ENCODE measurements at places on chromosomes 1 and 21. TPM values are rescaled to one million over a fixed set of nuclear protein-coding genes. Genes with fewer than 3 reads are reported as not detected.
A peak's percentile ranks its signal among the peaks of the same experiment; 100 is the strongest.

GRCh38 chr1:99673315-99673714 lies 27.4 kb downstream of the PALMD start:
- H3K4me1 ChIP-seq: no peaks in the 10 kb centered on the region
- no peaks in the 10 kb centered on the region for H3K36me3 ChIP-seq
- H3K27ac ChIP-seq: no peak overlapping the region
- DNase-seq: no peak

B3GALT2 gene
- total RNA-seq: not detected

ARHGEF19 gene
- total RNA-seq: 6.1 TPM

GRCh38 chr1:34053660-34054059 lies 111.4 kb downstream of the CSMD2 start:
- peaks cover 13% of the 10 kb centered on the region for H3K27me3 ChIP-seq
- DNase-seq: no peak
- H3K27ac ChIP-seq: no peak overlapping the region
- no peaks in the 10 kb centered on the region for H3K36me3 ChIP-seq
- H3K4me1 ChIP-seq: peaks cover 7% of the 10 kb centered on the region
- no peak overlapping the region for H3K4me3 ChIP-seq

- H3K4me1 ChIP-seq: no peaks in the 10 kb centered on the region
- H3K27me3 ChIP-seq: no peaks in the 10 kb centered on the region
- DNase-seq: no peak
- no peak overlapping the region for H3K4me3 ChIP-seq
These were observed 94.7 kb downstream of the LIPI start for GRCh38 chr21:14116080-14116481.

DNA sequence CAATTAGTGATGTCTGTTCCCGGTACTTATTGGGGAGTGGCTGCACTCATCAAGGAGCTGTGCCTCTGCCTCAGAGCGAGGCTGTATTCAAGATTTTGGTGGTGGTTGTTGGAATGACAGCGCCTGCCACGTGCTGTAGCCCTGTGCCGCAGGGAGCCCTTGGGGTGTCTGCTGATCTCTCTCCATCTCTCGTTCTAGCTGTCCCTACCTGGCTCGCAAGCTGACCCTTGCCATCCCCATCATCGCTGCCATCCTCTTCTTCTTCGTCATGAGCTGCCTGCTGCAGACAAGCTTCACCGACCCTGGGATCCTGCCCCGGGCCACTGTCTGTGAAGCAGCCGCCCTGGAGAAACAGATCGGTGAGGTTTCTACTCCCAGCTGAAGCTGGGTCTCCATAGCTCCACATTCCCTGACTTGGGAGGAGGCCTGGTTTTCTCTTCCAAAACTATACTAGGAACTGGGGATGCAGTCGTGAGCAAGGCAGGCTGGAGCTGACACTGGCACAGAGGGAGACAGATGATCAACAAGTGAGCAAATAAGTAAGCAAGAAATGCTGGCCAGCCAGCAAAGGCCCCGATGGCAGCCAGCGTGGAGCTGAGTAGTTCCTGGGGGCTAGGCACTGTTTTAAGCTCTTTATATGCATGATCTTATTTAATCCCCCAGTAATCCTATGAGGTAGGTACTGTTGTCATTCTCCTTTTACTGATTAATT lies 5.9 kb downstream of the ZDHHC18 start:
- no peak for DNase-seq
- peaks cover 16% of the 10 kb centered on the region for H3K36me3 ChIP-seq
- peaks cover 22% of the 10 kb centered on the region for H3K4me1 ChIP-seq
- H3K4me3 ChIP-seq: no peak overlapping the region
- no peaks in the 10 kb centered on the region for H3K27me3 ChIP-seq

DNA sequence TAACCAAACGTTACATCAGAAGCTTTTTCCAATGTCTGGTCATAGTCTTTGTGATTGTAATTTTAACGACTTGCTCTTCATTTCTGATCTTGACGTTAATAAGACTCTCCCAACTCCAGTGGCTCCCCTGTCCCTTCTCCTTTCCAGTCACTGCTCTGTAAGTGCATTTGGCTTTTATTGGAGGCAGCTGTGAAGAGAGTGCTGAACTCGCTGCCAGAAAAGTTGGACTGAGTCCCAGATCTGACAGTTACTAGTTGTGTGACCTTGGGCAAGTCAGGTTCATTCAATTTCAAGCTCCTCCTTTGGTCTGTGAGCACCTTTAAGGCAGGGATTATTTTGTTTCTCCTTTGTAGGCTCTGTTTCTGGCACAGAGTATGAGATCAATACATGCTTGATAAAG lies 109.6 kb upstream of the TSPAN2 start:
- no peaks in the 10 kb centered on the region for H3K36me3 ChIP-seq
- H3K4me1 ChIP-seq: no peaks in the 10 kb centered on the region
- H3K27me3 ChIP-seq: no peaks in the 10 kb centered on the region
- H3K4me3 ChIP-seq: no peak overlapping the region

S100B gene
- total RNA-seq: 18.4 TPM

- H3K4me3 ChIP-seq: peak overlapping the region; percentile 58
- peaks cover 85% of the 10 kb centered on the region for H3K4me1 ChIP-seq
- H3K36me3 ChIP-seq: no peaks in the 10 kb centered on the region
These were observed 2.8 kb upstream of the LIX1L start for GRCh38 chr1:145960468-145961108.

GRCh38 chr1:207186503-207186902 lies 82.5 kb downstream of the C4BPA start:
- no peak overlapping the region for H3K4me3 ChIP-seq
- H3K27me3 ChIP-seq: no peaks in the 10 kb centered on the region
- H3K27ac ChIP-seq: no peak overlapping the region
- H3K4me1 ChIP-seq: no peaks in the 10 kb centered on the region

DNA sequence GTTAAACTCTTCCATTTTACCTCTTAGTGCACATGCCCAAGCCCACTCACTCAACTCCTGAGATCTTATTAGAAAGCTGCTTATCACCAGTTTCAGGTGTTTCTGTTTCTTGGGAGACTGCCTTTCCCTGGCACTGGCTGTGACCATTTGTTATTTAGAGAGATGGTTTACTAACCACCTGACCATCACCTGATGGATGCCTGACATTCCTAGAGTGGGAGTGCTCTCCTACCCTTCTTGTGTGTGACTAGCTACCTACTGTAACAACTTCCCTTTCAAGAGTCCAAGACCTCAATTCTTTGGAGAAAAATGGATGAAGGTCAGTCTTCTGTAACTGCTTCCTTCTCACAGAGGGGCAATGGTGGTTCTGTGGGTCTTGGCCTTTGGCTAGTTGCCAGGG lies 755.2 kb upstream of the ADAMTS5 start:
- H3K4me1 ChIP-seq: peaks cover 20% of the 10 kb centered on the region
- H3K27ac ChIP-seq: no peak overlapping the region
- no peaks in the 10 kb centered on the region for H3K27me3 ChIP-seq
- no peak overlapping the region for H3K4me3 ChIP-seq
- H3K36me3 ChIP-seq: no peaks in the 10 kb centered on the region

PRR9 gene
- total RNA-seq: not detected

DNA sequence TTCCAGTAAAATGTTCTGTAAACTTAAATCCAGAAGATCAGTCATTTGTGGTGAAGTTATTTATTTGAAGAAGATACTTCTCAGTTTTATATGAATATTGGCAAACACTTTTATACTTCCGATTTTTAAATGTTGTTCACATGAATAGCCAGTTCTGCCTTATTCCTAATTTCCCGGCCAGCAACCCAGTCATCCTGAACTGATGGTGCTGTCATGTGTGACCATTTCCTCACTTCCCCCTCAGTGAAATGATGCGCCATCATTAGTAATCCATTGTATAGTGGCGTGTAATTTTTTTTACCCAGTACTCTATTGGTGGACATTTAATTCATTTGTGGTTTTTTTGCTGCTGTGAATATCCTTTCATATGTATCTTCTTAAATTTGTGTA lies 16.4 kb downstream of the GPSM2 start:
- no peak overlapping the region for H3K4me3 ChIP-seq
- H3K4me1 ChIP-seq: no peaks in the 10 kb centered on the region
- H3K27me3 ChIP-seq: no peaks in the 10 kb centered on the region
- DNase-seq: no peak

DNA sequence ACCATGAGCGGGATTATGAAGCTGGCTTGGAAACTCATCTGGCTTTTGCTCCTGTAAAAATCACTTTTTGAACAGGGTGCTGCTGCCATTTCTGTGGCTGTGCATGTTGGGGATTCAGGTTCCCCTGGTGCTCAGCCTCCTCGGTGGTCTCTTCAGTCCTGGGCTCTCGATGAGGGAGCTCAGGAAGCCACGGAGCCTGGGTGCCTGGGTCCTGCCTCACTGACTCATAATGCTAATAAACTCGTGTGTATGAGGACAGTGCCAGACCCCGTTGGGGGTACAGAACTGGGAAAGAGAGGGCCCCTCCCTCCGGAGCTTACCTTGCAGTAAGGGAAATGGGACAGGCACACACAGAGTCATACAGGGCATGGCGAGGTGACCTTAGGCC lies 5.8 kb downstream of the COQ8A start:
- DNase-seq: no peak
- no peaks in the 10 kb centered on the region for H3K36me3 ChIP-seq
- peak overlapping the region; percentile 91 for H3K27ac ChIP-seq
- peaks cover 71% of the 10 kb centered on the region for H3K4me1 ChIP-seq

DNA sequence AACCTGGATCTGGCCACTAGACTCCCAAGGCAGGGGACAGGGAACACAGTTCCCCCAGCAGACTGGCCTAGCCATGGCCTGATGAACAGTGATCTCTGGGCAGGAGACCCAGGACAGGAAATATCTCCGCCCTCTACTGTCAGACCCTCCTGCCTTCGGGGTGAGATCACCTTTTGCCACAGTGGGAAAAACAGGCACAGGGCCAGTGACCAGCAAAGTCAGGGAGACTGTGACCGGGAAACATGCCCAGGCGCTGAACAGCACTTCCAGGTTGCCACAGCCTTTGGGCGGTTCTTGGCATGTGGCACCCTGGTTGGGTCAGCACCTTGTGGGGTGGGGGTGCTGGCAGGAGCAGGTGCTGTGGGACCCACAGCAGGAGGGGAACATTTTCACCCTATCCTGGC lies 8.9 kb upstream of the ZNF669 start:
- peaks cover 12% of the 10 kb centered on the region for H3K4me1 ChIP-seq
- no peak overlapping the region for H3K4me3 ChIP-seq
- peak; percentile 65 for DNase-seq
- no peaks in the 10 kb centered on the region for H3K36me3 ChIP-seq
- H3K27me3 ChIP-seq: peaks cover 19% of the 10 kb centered on the region
- H3K27ac ChIP-seq: no peak overlapping the region

- no peak overlapping the region for H3K4me3 ChIP-seq
- H3K36me3 ChIP-seq: no peaks in the 10 kb centered on the region
- no peak overlapping the region for H3K27ac ChIP-seq
- H3K4me1 ChIP-seq: peaks cover 12% of the 10 kb centered on the region
- no peak for DNase-seq
These were observed 83.1 kb downstream of the KCNN3 start for GRCh38 chr1:154786804-154787570.

HES4 gene
- total RNA-seq: 14.9 TPM

DNA sequence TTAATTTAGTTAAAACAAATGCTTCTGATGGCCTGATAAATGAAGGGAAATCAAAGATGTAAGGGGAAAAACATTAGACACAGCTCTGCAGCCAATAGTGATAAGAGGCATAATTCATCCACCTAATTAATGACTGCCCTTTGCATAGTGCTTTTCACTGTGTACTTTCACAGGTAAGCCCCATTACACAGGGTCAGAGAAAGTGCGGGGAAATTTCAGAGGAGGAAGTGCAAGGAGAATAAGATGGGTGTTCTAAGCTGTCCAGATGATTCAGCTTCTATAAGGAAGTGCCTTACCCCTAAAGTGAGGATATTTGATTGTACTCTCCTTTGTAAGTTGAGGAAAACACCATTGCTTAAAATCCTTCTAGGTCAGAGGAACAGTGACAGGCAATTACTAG lies 88.0 kb downstream of the NR5A2 start:
- no peak overlapping the region for H3K27ac ChIP-seq
- no peaks in the 10 kb centered on the region for H3K36me3 ChIP-seq
- H3K27me3 ChIP-seq: no peaks in the 10 kb centered on the region
- DNase-seq: peak; percentile 38
- no peak overlapping the region for H3K4me3 ChIP-seq

All from stomach (tissue), 19 donors.